CD4-positive, CD25-positive, alpha-beta regulatory T cell (primary cell): ENCODE measurements at places on chromosomes 2 and 18. TPM values are rescaled to one million over a fixed set of nuclear protein-coding genes. Genes with fewer than 3 reads are reported as not detected.

DNA sequence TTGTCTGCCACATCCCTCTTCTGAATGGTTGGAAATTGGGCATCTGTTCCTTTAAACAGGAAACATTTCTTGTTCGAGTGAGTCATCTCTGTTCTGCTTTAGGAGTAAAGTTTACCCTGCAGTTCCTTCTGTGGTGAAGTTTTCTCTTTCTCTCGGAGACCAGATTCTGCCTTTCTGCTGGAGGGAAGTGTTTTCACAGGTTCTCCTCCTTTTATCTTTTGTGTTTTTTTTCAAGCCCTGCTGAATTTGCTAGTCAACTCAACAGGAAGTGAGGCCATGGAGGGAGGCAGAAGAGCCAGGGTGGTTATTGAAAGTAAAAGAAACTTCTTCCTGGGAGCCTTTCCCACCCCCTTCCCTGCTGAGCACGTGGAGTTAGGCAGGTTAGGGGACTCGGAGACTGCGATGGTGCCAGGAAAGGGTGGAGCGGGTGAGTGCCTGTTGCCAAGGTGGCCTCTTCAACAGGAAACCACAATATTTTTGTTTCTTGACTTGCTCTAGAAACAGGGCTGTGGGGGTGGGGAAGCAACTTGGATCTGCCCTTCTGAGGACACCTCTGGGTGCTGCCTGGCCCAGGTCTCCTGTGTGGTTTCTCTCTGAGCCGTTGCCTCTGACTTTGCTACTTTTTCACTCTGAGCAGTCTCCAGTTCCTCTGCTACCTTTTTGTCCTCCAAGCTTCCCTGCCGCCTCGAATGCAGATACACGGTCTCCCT, 2.2 kb upstream of the CASP8 start:
- peak; percentile 87 for DNase-seq

- DNase-seq, result no peak
Observed at GRCh38 chr2:217466104-217466503, 536.7 kb downstream of the TNS1 start.

GALR1 gene
- total RNA-seq, result not detected

GRCh38 chr2:73295751-73296400, 2.5 kb upstream of the EGR4 start:
- DNase-seq, result no peak

DNA sequence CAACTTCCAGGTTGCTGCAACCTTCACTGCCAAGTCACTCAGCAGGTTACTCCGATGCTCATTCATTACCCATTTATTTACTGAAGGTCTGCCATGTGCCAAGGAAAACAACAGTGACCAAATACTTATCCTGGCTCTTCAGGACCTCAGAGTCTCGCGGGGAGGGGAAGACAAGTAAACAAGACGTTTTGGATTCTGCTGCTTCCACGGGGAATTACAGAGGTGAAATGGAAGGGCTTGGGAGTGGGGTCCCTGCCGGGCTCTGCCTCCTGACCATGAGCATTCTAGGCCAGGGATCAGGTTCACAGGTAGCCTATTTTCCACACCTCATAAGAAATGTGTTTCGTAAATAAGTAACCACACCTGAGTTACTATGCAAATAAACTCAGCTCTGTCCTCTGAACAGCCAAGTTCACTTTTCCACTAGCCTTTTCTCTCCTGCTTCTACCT, 68.1 kb downstream of the CLHC1 start:
- DNase-seq, result no peak

DNA sequence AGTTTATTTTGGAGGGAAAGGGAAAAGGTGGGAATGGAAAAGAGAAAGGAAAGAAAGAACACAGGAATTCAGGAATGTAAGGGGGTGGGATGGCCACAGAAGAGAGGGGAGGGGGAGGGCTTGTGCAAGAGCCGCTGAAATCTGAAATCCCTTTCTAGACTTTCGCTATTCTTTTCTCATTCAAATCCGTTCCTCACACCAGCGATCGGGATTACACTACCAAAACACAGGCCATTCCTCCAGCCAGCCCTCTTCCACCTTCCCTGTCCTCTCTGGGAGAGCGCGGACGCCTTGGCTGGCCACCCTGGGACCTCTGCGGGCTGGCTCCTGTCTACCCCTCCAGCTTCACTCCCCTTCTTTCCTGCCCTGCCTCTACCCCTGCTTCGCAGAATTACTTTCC, 102.3 kb downstream of the CDCA7 start:
- DNase-seq, result no peak

WNT10A gene
- 10.8 TPM for total RNA-seq

PSMA8 gene
- total RNA-seq, result 0.30 TPM
